H7 (cell line): ENCODE measurements at places on chromosomes 12 and 14.

DNA sequence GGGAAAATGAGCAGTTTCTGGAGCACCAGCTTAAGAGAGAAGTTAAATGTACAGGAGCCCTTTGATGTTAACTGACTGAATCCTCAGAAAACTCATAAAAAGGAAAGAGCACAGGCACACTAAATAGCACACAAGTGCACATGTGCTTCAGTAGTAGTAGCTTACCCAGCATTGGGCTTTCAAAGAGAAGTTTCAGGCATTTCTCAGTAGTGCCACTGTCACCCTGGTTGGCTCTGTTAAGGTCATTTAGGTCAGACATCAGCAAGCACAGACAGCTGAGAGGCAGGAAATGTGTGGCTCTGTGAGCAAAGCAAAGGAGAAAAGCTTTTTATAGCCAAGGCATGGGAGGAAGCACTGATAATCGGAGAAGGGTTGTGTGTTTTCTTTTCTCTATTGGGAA, 96.3 kb upstream of the HIF1A start:
- no peak for DNase-seq

DNA sequence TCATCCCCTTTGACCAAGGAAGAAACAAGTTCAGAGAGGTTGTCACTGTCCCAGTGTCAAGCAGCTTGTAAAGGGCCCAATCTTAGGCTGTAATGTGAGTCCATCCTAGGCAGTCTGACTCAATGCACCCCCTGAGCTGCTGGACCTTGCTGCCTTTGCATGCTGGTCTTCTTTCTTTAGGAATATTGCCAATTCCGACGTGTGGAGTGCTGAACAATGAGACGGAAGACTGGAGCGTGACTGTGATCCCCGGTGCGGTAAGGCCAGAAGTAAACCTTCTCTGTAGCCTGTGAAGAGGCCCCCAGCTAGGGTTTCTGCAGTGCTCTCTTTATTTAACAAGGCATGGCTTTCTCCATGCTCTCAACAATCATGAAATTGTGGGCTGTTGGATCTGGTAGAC, 963 bp downstream of the TCTN2 start:
- DNase-seq, result no peak

DNA sequence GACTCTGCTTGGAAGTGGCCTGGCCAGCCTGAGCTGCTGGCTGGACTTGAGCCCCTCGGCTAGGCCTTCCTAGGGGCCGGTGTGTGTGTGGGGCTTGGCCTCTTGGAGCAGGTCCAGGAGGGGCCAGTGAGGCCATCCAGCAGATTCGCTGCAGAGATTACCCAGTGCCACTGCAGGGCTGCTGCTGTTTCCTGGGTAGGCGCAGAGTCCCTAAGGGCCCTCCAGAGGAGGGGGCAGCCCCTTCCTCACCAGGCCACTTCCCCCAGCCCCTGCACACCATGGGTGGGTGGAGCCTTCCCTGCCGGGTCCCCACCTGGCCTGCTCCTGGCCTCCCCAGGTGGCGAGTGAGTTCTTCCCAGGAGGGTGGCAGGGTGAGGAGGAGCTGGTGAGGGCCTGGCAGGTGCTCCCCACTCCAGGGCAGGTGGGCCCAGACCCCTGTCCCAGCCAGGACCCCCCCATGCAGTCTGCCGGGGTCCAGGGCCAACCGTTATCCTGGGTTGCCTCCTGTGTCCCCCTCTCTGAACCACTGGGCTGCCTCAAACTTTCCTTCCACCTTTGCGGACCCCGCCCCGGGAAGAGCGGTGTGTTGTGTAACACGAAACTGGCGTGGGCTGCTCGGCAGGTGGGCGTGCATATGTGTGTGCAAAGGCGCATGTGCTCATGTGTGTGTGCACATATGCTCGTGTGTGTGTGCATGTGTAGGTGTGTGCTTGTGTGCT, 25.1 kb downstream of the ASPG start:
- DNase-seq, result peak; percentile 63

DNA sequence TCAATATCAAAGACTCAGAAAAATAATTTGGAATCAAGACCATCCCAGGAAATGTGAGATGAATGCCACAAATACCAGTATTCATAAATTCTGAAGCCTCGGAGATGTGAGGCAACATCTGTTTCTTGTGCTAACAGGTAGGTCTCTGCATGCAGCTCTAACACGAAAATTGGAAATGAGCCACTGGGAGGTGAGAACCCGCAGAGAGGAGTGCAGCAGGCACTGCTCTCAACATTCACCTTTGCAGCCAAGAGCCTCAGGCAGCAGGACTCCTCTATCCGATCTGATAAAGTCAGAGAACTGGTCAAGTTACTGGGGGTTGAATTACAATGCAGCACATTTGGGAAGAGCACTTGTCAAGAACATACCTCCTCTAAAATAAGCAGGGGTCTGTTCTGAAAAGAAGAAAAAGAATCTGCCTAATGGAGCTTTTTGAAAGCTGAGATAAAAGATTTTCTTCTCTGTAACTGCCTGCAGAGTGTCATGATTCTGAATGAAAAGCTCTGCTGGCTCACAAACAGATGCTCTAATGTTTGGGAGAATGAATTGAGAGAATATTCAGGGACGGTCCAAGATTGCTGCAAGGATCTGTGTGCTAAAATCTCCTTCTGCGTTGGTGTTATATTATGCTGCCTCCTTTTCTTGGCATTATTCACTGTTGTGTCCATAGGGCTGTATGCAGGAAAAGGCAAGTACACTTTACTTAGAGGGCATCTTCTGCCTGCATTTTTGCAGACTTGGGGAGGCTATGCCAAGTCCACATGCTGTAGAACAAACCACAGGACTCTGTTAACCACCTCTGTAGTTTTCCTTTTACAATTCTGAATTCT, 209.6 kb upstream of the KRR1 start:
- DNase-seq, result peak; percentile 14

- DNase-seq, result no peak
Observed at GRCh38 chr12:10994307-10994706, 3.8 kb downstream of the TAS2R20 start.

DNA sequence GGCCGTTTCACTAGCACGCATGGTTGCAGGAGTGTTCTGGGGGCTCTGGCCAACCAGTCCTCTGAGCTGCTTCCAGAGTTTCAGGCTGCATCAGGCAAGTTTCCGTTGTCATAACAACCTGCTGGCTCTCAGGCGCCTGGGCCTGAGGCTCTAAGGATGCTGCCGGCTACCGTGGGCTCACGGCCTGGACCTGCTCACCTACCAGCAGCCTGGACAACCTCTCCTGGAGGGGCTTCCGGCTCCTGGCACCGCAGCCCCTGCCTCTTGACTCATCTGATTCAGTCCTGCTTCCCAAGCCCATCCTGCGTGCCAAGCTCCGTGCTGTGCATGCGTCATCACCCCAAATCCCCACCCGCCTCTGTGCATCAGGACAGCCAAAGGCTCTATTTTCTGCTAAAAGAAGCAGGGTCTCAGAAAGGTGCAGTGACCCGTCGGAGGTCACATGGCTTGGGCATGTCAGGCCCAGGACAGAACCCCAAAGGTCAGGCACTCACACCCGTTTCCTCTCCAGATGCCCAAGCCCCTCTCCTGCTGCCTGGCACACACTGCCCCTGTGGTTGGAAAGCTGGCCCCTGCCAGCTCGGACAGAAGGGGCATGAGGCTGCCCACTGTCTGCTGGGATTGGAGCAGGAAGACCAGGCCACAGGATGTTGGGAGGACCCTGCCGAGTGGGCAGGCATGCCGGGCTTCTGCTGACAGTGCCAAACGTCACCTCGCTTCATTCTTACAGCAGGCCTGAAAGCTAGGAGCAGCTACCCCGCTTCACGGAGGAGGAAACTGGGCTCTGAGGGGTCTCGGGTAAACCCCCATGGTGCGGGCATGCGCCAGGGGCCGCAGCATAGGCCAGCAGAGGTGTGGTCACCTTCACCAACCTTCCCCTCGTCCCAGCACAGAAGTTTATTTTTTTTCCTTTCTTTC, 5.7 kb downstream of the BEGAIN start:
- DNase-seq, result peak; percentile 53

- no peak for DNase-seq
Observed at GRCh38 chr12:116303066-116303465, 25.6 kb upstream of the MED13L start.

- DNase-seq, result no peak
Observed at GRCh38 chr12:80702889-80703805, 4.3 kb upstream of the MYF6 start.

- no peak for DNase-seq
Observed at GRCh38 chr12:15152456-15152855, 68.8 kb downstream of the RERG start.

DNA sequence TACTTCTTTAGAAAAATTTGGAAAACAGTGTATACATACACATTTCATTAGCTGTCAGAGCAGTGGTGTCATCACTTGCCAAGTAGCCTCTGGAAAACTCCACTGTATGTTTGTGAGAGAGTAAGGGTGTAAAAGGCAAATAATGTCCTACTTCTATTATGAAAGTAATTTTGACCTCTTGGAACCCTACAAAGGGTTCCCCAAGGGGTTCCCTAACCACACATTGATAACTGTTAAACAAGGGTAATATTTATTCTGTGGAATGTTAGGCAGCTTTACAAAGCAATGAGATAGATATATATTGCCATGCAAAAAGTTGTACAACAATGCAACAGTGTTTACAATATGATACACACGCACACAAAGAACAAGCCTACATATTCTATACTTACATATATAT, 18.6 kb upstream of the DHRS2 start:
- DNase-seq, result no peak

DNA sequence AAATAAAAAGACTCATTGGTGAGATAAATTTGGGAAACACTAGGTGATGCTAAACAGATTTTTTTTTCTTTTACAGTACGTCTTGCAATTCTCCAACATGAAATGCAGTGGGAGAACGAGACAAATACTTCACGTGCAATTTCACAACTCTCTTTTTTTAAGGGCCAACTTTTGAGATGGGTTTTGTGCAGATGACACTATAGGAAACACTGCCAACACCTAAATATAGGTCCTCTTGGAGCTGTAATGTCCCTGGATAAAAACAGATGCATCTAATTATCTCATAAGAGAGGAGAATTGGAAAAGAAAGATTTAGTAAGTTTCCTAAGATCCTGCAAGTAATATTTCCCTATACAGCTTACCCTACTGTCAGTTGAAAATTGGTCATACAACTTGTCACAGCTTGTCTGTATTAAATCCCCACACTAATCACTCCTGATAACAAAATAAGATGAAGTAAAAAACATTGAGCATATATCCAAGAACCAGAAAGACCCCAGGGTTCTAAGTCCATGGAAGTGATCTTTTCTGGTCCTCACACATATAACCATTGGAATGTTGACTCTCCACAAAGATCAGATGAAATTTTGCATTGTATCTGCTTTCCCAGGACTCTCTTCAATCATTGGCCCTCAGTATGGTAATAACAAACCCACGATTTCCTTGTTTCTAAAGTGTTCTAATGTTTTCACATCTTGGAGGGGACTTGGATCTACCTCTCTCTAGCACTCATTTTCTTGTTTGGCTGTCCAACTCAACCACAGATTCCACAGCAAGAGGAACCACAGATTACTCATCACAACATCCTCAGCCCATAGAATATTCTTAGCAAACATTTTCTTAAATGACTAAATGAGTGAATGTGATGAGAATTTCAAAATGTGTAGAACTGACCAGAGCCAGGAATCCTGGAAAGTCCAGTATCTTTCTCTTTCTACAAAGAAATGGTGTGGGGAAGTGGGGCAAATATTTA, 769.4 kb upstream of the USP15 start:
- DNase-seq, result no peak

DNA sequence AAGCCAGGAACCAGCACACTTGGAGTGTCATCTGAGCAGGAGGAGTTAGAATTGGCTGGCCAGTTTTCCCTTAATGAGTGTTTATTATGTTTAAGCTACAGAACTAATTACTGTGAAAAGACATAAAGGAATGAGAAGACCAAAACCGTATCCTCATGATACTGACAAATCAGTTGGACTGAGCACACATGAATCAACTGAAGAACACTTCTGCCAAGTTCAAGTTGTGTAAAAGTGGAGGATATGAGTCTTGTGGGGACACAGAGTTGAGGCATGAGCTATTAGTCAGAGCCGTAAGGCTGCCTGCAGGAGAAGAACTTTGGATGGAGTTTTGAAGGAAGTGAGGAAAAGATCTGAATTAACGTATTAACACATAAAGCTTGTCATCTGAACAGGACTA, 43.1 kb downstream of the HMGA2 start:
- DNase-seq, result no peak
